ENCODE measurements at places on chromosomes 1 and 21. TPM values are rescaled to one million over a fixed set of nuclear protein-coding genes. Genes with fewer than 3 reads are reported as not detected.

The RHD gene
- total RNA-seq: not detected

The KRTAP19-1 gene
- not detected for total RNA-seq

The PPIE gene
- 31.7 TPM for total RNA-seq

The FMO2 gene
- total RNA-seq: 5.5 TPM

The HCRTR1 gene
- not detected for total RNA-seq

The CHIA gene
- not detected for total RNA-seq

The KRTAP21-2 gene
- total RNA-seq: not detected

The LYPD8 gene
- total RNA-seq: 0.24 TPM

The COL9A2 gene
- total RNA-seq: 0.82 TPM

The IL19 gene
- total RNA-seq: not detected

The KDF1 gene
- not detected for total RNA-seq

The PDE9A gene
- total RNA-seq: 11.3 TPM

The COL18A1 gene
- total RNA-seq: 141 TPM

The TMEM52 gene
- 3.3 TPM for total RNA-seq

DNA sequence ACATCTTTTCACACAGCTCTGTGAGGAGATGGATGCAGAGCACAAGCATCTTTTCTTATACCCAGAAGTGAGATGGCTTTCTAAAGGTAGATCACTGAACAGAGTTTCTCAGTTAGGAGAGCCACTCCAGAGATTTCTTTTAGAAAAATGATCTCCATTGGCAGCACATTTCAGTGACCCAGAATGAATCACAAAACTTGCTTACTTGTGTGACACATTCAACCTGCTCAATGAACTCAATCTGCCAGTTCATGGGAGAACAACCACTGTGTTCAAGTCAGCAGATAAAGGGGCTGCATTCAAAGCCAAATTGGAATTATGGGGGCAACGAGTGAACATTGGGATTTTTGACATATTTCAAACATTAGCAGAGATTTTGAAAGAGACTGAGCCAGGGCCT lies 78.3 kb downstream of the UCHL5 start:
- DNase-seq: no peak

DNA sequence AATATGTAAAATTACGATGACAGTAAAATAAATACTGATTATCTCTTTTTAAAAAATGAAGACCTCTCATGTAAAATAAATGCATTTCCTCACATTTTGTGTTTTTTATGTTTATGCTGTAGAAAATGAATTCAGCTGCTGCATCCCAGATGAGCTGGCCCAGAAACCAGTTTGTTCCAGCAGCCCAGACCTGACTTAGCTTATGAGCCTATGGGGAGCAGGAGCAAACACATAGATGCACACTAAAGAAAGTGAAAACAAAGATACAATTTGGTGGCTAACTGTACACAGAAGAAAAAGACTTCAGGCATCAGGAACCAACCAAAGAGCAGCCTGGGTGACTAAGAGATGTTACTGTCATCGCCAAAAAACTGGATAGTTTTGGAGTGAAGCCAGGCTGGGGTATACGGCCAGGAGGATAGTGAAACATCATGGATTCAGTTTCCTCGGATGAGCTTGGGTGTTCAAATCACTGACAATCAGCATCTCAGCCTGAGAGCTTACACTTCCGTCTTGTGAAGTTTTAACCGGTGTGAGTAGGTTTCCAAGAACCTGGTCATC lies 113.9 kb upstream of the BACE2 start:
- no peak for DNase-seq

- DNase-seq: no peak
Observed at GRCh38 chr1:31515056-31515775, 61.1 kb upstream of the TINAGL1 start.

DNA sequence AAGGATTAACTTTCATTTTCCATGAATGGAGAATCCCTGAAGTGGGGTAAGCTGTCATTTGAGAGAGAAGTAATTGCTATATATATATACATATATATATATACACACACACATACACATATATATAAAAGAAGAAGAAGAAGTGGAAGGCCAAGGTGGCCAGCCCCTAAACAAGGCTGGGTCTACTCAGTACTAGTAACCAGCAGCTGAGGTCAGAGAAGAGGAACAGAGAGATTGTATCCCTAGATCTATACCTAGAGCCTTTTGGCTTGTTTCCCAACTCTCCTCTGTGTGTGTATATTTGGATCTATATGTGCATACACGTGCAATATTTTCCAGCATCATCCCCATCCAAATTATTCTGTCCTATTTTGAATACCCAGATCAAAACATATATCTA lies 5.2 kb downstream of the TNFSF4 start:
- DNase-seq: no peak

GRCh38 chr1:9297831-9298230 lies 5.1 kb downstream of the SPSB1 start:
- no peak for DNase-seq

GRCh38 chr1:196098000-196098399 lies 510.2 kb downstream of the KCNT2 start:
- no peak for DNase-seq

DNA sequence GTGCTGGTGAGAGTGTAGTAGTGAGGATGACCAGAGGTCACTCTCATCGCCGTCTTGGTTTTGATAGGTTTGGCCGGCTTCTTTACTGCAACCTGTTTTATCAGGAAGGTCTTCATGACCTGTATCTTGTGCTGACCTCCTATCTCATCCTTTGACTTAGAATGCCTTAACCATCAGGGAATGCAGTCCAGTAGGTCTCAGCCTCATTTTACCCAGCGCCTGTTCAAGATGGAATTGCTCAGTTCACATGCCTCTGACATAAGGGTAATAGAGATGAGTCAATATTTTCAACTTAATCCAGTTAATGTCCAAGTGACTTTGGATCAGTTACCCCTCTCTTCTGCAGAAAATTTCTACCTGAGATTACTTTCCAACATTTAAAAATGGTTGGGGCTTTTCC lies 4.6 kb downstream of the NID1 start:
- no peak for DNase-seq

DNA sequence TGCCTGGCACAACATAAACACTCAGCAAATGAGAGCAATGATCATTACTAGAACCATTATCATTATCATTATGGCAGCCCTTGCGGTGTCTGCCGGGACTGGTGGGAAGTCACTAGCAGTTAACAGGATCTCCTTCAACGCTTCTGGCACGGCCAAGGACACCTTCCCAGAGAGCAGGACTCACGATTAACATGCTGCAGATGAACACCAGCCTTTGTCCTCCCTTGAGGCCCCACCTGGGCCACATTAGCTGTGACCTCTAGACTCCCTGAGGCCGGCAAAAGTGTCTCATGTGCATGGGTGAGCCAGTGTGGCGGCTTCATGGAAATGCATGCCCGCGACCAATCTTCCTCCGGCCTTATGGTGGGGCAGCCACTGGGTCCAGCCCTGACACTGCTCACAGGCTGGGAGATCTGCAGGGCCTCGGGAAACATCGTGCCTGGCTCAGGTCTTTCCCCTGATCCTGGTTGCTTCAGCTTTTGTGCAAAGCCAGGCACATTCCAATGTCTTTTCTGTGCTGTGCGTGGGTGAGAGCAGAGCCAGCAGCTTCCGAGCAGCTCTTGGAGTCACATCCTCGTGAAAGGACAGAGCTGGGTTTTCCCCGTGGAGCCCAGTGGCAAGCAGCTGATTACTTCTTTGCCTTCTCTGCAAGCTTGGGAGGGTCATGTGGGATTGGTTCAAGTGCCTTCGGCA lies 107.3 kb downstream of the HMGB4 start:
- DNase-seq: no peak

- DNase-seq: peak; percentile 28
Observed at GRCh38 chr1:1683104-1683905, 9.3 kb downstream of the SLC35E2B start.

GRCh38 chr1:2355373-2356261 lies 35.7 kb downstream of the MORN1 start:
- DNase-seq: no peak

GRCh38 chr1:206682111-206682510 lies 2.6 kb upstream of the MAPKAPK2 start:
- no peak for DNase-seq

DNA sequence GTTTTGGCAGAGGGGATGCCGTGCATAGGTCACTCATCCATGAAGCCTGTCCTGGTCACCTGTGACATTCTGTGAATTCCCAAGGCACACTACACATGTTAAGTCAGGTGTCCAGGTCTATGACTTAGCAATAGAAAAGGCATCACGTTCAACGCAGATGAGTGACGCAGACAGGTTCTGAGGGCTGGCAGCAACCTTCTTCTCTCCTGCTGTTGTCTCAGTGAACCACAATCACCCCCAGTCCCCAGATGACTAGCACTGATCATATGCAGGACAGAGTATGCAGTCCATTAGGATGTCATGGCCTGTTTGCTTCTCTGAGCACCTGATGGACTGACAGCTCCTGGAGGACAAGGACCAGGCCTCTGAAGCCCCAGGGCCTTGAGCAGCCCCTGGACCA lies 157.8 kb upstream of the KAZN start:
- no peak for DNase-seq

Data from ovary (tissue), 10 donors.